ENCODE measurements at places on chromosomes 2 and 18. TPM values are rescaled to one million over a fixed set of nuclear protein-coding genes. Genes with fewer than 3 reads are reported as not detected.

DNA sequence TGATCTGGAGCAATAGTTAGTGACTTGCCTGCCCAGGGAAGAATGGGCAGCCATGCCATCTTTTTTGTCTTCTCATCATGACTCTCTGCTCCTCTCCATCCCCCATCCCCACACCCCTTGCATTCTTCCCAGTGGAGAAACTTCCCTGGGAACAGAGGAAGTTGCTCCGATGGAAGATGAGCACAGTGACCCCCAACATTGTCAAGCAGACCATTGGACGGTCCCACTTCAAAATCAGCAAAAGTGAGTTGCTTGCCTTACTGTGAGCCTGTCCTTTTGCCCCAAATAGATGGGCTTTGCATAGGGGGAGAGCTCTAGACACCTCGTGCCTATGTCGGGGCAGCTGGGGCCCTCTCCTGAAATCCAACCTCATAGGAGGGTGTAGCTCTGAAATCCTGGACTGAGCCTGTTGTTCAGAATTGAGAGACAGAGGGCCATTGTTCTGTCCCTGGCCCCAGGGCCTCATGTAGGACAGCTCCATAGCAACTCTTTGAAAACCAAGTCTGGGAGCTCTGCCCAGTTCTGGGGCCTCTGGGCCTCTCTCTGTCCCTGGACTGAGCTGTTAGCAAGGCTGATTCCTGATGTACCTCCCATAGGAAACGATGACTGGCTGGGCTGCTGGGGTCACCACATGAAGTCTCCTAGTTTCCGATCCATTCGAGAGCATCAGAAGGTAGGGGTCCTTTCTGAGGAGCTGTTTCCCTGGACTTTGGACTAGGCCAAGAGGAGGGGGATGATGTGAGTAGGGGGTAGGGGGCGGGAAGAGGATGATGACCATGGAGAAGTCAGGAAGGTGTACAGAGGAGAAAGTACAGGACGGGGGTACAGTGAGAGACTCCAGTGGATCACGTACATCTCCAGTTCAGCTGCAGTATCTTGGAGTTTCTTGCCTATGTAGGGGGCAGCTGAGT, 35.2 kb downstream of the TTLL4 start:
- DNase-seq = peak; percentile 35

- DNase-seq = peak; percentile 97
Observed at GRCh38 chr2:144099780-144100377, 420.0 kb downstream of the ZEB2 start.

TRABD2A gene
- 1.5 TPM for total RNA-seq

DNA sequence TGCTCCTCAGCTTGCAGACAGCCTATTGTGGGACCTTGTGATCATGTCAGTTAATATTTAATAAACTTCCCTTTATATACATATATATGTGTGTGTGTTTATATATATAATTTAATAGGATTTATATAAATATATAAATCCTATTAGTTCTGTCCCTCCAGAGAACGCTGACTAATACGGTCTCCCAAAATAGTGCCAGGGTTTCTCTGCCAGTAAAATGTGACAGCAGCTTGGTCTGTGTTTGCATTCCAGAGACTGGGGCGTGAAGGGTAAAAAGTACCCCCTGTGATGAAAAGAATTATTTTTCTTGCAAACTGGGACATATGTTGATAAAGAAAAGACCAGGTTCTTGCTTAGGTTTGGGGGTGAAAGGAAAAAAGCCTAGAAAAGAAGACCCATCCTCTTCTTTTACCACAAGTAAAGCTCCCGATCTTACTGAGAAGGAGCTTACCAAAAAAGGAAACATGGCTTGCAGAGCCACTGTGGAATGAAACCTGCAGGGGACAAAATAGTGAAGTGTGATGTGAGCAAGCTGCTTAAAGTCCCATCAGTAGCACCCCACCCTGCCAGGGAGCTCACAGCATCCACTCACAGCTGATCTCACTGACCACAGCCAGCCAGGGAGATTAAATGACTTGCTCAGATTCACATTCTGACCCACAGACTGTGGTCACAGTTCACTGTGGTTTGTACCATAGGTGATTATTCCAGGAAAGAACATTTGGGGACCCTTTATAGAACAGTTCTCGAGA, 110.9 kb upstream of the RMP24 start:
- DNase-seq = no peak

- peak; percentile 86 for DNase-seq
Observed at GRCh38 chr2:186848873-186849578, at the start of gene ZSWIM2. ZSWIM2 (minus strand) TSS chr2:186849170; CDS start chr2:186849130, 40 bp downstream.

GRCh38 chr2:200211643-200212042, 94.8 kb upstream of the SPATS2L start:
- DNase-seq = no peak

DNA sequence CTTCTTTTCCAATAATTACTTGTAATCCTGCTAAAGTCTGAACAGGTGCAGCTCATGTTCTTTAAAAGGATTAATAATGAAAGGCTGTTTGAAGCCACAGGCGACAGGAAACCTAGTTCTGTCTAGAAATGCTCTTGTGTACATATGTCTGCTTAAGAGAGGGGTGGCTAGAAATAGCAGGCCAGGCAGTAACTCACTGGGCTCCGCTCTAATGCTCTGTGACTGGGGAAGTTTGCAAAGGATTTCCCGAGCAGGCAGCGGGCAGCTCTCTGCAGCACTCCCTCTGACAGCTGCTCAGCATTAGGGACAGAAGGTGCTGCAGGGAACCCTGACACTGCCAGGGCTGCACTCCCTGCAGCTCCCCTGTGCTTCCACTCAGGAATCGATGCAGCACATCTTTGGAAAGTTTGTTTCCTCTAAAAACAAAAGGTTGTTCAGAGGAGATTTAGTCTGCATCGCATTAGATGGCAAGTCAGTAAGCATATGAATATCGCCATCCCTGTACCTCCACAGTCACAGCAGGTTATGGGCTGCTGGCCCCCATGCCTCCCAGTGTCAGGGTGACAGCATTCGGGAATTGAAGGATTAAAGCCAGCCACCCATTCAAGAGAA, 33.1 kb upstream of the TTC39C start:
- no peak for DNase-seq

GRCh38 chr18:32879497-32879896, 106.7 kb upstream of the KLHL14 start:
- no peak for DNase-seq

- DNase-seq = no peak
Observed at GRCh38 chr18:32048507-32049091, 30.0 kb downstream of the RNF125 start.

GRCh38 chr2:226835420-226835795, 446 bp upstream of the RHBDD1 start:
- no peak for DNase-seq

DNA sequence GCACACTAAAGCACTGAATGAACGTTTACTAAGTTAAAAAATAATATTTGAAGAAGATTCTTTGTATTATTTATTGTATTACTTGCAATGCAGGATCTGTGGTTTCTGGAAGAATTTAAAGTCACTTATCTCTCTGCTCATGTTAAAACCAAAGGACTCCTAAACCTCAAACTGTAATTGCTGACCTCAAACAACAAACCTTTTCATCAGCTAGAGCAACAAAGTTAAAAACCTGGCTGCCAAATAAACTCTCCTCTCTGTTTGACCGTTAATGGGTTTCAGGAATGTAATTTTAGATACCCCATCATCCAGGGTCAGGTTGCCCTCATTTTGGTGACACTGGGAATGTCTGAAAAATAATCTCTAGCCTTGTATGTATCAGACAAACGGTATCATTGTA, 239.1 kb downstream of the TGIF1 start:
- no peak for DNase-seq

GRCh38 chr18:13280070-13280795, 61.7 kb downstream of the LDLRAD4 start:
- no peak for DNase-seq

DNA sequence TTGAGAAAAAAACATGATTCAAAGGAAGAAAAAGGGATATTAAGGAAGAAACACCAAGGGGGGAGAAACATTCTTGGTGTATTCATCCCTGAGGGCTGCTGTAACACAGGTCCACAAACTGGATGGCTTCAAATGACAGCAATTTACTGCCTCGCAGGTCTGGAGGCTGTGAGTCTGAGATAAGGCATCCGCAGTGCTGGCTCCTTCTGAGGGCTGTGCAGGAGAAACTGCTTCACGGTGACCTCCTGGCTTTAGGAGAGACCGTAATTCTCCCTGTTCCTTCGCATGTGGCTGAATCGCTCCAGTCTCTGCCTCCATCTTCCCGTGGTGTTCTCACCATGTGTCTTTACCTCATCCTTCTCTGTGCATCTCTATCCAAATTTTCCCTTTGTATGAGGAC, 490.7 kb downstream of the EIPR1 start:
- no peak for DNase-seq

DNA sequence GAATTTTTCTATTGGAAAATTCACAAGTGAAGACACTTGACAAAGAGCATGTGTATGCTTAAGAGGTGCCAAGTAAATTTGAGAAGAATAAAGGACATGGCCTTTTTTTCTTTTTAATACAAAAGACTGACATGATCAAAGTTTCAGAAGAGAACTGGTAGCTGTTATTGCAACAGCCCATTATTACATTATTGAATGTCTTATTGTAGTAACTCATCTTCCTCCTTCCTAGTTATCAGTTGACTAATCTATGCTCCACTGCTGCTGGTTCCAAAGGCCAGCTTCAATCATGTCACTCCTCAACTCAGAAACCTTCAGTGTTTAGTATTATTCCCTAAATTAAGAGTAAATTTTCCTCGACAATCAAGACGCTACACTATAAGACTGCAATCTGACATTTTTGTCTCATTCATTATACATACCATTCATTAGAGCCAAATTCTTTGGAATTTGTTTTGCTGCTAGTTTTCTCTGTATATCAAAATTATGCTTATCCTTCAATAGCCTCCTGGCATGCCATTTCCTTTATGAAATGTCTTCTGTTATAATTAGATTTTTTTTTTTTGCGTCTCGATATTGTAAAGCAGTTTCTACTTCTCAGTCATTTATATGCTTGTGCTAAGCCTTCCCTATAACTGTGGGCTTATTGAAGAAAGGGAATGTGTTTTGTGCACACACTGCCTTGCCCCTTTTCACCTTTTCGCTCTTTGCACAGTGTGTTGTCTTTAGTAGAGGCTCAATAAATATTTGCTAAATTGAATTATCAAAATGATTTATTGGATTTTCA, 27.9 kb downstream of the ITGA4 start:
- no peak for DNase-seq

Measured in foreskin keratinocyte (primary cell).